Suprapubic skin (tissue), 4 donors: ENCODE measurements at places on chromosomes 2 and 18.

DNA sequence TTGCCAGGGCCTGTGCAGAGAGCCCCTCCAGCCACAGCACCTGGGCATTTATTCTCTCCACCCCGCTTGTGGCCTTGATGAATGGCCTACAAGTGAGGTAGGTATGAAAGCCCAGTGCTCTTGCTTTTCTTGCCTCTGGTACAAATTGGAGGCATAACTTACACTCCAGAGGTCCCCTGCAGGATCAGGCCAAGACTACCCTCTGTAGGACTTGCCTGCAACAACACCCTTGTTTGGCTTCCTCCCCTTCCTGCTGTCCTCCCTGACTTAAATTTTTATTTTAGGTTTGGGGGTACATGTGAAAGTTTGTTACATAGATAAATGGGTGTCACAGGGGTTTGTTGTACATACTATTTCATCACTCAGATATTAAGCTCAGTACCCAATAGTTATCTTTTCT lies 95.7 kb downstream of the CDC42EP3 start:
- no peak for DNase-seq

DNA sequence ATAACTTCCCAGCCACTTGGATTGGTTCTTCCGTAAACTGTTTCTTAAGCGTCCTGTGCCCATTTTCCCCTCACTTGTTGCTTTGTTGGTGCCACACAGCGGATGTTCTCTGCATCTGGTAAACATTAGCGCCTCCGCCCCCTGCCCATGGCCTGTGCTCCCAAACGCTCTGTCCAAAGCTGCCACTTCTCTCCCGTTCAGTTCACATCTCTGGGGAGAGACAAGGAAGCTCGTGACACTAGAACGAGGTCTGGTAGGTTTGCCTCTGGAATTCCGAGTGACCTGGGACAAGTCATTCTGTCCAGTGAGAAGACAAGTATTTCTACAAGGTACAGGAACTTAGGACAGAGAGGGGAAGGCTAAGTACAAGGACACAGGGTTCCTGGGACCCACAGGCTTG lies 9.4 kb downstream of the COPS9 start:
- DNase-seq, result no peak

- DNase-seq, result no peak
These were observed 36.9 kb downstream of the SCN1A start for GRCh38 chr2:166090908-166091307.

GRCh38 chr2:134142341-134142738 lies 111.5 kb upstream of the MGAT5 start:
- no peak for DNase-seq

- no peak for DNase-seq
These were observed 50.0 kb downstream of the HDLBP start for GRCh38 chr2:241265506-241265905.

- peak; percentile 69 for DNase-seq
These were observed at the start of gene ITPRIPL1 for GRCh38 chr2:96325041-96325883. Gene ITPRIPL1, plus strand, starts transcription at chr2:96325317. Its CDS starts 523 bp downstream, at chr2:96325840.

GRCh38 chr18:79587226-79587741 lies 92.3 kb upstream of the CTDP1 start:
- peak; percentile 52 for DNase-seq

DNA sequence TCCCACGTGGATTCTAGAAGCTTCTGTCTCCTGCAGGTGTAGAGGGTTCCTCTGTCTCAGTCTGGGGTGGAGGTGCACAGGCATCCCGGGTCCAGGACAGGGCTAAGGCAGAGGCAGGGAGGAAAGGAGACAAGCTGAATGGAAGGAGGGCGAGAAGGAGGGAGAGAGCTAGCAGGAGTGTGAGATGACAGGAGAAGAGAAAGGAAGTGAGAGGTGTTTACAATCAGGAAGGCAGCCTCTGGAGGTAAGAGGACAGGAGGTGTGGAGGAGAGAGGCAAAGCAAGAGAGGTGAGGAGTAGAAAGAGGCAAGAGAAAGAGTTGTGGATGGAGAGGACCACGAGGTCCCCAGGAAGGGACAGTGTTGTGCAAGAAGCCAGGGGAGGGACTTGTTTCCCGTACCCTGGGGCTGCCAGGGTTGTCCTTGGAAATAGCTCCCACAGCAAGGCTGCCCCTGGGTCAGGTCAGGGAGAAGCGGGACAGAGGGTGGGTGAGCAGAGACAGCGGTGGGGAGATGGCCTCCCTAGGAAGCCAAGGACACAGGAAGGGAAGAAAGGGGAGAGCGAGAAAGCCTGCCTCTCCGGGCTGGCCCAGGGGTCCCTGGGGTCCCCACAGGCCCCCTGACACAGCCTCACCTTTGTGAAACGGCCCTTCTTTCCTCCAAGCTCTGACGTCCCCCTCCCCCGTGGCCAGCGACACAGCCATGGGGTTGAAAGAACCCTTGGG lies 136.9 kb downstream of the CYP26B1 start:
- peak; percentile 68 for DNase-seq

- no peak for DNase-seq
These were observed 35.7 kb downstream of the RASGRP3 start for GRCh38 chr2:33512112-33512511.

DNA sequence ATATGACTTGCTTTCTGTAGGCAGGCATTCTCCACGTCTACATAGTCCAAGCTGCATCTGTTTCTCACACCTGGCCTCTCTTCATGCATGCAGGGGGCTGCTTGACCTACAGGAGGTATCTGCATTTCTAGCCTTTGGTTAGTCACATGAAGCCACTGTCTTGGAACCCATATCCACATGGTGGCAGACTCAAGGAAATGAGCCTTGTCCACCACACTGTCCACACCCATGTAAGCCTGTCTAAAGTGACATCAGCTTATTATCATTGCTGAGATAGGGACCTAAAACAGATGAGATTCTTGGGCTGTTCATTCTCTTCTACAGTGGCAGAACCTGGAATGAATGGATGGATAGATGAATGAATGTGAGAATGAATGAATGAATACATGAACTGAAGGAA lies 160.4 kb downstream of the DOCK10 start:
- no peak for DNase-seq

DNA sequence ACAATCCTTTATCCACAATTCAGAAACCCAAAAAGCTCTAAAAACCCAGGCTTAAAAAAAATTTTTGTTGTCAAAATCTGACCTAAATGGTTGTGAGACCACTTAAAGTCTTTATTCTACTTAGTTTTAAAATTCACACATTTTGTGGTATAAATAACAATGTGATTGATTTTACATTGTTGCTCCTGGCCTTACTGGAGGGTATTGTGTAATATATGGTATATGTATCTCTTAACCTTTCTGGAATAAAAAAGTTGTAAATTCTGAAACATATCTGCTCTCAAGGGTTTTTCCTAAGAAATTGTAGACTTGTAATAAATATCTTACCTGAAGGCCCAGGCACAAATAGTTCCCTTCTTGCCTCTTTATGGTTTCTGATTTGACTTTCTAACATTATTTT lies 73.3 kb upstream of the PNPT1 start:
- DNase-seq, result no peak

DNA sequence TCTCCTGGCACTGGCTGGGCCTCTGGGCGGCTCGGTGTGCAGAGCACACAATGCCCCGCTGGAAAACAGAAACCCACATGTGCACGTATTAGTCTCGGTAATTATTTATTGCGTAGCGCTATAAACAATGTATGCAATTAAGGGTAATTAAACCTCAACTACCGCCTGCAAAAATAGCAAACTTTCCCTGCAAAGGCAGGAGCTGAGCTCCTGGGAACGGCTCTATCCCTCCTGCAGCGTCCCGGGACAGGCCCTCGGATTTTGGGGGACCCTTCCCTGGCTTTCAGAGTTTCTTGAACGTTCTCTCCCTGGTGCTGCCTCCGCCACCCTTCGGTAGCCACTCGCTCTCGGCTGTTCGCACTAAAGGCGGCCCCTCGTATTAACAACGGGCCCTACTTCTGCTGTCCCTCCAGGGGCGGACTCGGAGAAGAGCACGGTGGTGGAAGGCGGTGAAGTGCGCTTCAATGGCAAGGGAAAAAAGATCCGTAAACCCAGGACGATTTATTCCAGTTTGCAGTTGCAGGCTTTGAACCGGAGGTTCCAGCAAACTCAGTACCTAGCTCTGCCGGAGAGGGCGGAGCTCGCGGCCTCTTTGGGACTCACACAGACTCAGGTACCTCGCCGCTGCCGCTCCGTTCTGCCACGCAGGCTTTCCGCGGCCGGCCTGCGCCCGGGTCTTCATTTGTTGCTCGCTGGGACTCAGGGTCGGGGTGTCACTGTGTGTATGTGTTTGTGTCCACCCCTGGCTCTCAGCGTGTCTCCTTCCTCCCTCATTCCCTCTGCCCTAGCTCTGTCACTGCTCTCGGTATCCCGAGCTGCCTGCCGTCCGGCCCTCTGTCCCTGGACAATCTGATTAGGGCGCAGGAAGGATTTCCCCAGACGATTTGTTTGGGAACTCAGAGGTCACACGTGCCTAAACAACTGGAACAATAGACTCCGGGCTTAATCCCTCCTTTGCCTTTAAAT lies 1.2 kb downstream of the DLX1 start:
- DNase-seq, result no peak

DNA sequence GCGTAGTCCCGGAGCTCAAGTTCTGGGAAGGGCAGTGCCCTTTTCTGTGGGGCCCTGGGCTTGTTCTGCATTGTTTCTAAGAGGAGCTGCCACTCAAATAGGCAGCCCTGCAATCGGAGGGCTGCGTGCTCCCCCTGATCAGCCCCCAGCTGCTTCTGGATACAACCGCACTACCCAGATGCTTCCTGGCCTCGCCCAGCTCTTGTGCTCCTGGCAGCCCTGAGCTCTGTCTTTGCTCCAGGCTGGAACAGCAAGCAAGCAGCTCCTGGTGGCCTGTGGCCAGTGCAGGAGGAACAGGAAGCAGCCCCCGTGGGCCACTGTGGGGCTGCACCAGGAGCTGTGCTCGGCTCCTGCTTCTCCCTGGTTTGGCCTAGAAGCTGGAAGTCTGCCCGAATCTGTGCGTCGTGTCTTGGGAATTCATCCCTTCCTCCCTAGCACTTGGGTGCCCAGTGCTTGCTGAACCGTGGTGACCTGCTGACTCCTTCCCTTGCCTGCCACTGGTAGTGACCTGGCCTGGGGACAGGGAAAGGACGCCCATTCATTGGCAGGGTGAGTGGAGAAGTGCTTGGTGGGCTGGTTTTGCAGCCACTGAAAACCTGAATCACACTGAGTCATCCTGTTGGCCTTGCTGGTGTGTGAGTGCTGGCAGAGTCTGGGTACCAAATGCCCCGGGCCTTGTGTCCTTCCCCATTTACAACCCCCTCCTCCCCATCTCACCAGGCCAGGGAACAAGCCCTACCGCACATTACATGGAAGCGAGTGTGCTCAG lies 27.3 kb upstream of the NTSR2 start:
- peak; percentile 64 for DNase-seq
